Erythroblast (primary cell): ENCODE measurements at places on chromosomes 13 and 19.

GRCh38 chr13:77387607-77388200 is 60.8 kb upstream of the MYCBP2 start:
- no peak for DNase-seq

DNA sequence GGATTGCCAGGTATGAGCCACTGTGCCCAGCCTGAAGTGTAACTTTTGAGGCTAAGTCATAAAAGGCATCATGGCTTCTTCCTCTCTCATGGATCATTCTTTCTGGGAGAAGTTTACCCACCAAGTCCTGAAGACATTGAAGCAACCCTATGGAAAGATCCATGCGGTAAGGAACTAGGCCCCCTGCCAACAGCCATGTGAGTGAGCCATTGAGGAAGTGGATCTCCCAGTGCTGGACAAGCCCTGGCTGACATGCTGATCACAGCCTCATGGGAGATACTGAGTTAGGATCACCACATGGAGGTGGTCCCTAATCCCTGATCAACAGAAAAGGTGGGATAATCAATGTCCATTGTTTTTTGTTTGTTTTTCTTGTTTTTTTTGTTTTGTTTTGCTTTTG is 3.3 kb upstream of the NUDT19 start:
- DNase-seq, result no peak

GRCh38 chr13:113186061-113186900 is 22.2 kb downstream of the PCID2 start:
- DNase-seq, result peak; percentile 43

GRCh38 chr19:41427647-41428480 is 690 bp upstream of the B3GNT8 start:
- peak; percentile 67 for DNase-seq
